Activated CD8-positive, alpha-beta memory T cell treated with anti-CD3 and anti-CD28 coated beads for 24 hours (primary cell): ENCODE measurements at places on chromosomes 12 and 14.

DNA sequence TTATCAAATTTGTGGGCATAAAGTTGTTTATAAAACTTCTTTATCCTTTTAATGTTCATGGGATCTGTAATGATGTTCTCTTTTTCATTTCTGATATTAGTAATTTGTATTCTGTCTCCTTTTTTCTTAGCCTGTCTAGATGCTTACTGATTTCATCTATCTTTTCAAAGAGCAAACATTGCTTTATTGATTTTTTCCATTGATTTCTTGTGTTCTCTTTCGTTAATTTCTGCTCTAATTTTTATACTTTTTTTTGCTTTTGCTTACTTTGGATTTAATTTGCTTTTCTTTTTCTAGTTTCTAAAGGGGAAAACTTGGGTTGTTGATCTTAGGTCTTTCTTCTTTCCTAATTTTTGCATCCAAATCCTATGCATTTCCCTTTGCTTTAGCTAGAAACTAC lies 42.5 kb downstream of the CRADD start:
- no peak for DNase-seq

DNA sequence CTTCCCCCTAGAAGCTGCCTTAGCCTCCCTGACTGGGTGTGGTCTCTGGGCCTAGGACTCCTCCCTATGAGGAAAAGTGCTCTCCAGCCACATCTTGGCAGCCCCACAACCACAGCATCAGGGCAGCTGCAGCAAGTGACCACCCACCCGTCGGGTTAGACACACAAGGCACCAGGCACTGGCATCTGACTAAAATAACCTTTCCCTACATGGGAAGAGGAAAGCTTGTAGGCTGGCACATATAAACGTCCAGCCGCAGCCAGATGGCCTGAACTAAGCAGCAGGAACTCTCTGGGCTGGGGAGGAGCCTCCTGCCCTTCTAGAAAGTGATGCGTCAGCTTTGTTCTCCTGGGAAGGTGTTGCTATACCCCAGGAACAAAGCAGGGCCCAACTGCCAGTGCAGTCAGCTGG lies 328.7 kb downstream of the DPF3 start:
- DNase-seq, result no peak

- no peak for DNase-seq
These were observed 12.8 kb downstream of the MEG3 start for GRCh38 chr14:100838493-100839314.

GRCh38 chr14:88902850-88903249 lies 78.4 kb downstream of the TTC8 start:
- no peak for DNase-seq

DNA sequence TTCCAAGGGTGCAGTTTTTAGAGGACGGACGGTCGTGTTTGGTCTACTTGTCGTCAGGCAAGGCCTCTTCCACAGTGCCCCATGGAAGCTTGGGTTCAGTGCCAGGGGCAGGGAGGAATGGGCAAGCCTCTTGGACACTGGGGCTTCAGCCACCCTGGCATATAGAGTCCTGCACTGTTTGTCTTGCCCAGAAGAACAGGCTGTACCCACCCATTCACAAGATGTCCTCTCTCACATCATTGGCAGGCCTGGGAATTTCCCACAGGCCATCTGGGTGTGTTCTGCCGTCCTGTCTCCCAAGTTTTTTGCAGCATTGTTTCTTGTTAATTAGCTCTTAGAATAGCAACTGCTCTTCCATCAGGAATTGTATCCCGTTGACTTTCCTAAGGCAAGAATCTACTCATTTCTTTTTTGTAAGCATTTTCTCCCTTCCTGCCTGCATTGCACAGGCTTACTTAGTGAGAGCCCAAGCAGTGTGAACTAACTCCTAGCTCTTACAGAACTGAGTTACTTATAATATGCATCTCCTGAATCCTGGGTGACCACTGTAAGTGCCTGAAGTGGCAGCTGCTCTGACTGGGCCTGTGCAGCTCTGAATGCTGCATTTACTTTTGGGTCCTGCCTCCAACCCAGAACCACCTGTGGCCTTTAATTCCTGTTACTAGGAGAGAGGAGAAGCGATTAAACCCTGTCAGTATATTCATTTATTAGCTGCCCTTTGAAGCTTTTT lies 149.4 kb upstream of the HIF1A start:
- DNase-seq, result no peak

DNA sequence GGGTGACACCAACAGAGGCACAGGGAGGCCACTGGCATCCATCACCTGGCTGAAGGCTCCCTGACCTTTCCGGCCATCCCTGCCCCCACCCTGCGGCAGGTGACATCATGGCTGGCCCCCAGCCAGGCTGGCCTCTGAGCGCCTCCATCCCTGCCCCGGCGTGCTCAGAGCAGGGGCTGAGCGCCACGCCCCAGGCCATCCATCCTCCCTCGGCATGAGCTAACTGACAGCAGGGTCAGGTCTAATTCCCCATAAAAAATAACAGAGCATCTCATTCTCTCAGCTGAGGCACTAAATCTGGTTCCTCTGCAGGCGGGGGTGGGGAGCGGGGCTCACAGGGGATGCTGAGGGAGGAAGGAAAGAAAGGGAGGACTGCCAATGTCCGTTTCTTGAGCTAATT lies 50.7 kb downstream of the PRIMA1 start:
- DNase-seq, result no peak

DNA sequence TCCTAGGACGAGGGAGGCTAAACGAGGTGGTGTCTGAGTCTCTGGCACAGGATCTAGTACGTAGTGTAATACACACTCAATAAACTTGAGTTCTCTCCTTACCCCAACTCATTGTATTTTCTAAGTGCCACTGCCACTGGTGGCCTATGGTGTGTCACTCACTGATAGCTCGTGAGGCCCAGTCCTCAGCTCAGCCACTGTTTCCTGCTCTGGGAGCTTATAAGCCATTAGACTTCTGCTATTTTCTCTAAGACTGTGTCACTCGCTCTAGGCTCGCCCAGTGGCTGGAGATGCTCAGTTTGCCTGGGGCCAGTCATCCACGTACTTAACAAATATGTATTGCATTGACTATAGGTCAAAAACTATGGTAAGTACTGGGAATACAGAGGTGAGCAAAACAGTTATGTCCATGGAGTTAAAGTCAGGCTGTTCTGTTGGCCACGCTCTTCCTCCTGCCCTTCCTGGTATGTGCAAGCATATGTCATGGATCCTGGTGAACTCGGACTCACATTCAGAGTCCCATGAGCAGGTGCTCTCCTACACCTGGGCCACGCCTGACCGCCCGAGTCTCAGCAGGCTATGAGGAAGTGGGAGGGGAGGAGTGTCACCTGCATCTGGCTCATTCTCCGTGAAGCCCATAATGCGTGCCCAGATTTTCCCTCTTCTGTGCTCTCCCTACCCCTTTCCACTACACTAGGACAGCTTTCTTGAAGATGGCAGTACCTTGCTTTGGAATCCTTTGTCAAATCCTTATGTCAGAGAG lies 41.6 kb downstream of the DEGS2 start:
- no peak for DNase-seq

- DNase-seq, result no peak
These were observed 44.3 kb downstream of the ELK3 start for GRCh38 chr12:96238336-96239047.

DNA sequence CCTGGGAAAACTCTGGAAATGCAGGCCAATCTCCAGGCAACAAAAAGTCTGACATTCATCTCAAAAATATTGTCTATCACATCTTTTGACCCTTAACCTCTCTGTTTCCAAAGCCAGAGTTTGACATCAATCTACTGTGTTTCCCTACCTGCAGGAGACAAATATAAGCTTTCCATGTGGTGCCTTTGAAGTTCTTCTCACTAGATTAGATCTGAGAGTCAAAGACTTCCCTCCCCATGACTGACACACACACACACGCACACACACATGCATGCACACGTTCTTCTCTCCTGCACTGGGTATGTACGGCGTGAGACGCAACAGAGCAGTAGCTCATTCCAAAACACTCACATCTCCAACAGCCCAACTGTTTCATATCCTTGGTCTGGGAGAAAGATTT lies 8.1 kb upstream of the ITPR2 start:
- DNase-seq, result no peak

- DNase-seq, result no peak
These were observed 8.0 kb downstream of the DTX1 start for GRCh38 chr12:113064395-113065125.

DNA sequence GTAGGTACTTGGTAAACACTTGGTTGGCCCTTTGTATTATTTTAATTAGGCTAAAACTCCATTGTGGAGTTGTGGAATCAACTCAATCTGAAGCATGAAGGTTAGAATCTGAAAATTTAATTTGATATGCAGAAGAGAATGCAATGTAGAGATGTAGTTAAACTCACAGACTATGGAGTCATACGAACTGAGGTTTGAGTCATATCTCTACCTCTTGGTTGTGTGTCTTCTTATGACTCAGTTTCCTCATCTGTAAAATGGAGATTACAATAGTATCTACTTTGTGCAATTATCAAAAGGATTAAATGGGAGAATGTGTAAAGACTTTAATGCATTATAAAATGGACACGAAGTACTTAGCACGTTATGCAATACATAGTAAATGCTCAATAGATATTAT lies 146.0 kb upstream of the IFNG-AS1 start:
- no peak for DNase-seq

DNA sequence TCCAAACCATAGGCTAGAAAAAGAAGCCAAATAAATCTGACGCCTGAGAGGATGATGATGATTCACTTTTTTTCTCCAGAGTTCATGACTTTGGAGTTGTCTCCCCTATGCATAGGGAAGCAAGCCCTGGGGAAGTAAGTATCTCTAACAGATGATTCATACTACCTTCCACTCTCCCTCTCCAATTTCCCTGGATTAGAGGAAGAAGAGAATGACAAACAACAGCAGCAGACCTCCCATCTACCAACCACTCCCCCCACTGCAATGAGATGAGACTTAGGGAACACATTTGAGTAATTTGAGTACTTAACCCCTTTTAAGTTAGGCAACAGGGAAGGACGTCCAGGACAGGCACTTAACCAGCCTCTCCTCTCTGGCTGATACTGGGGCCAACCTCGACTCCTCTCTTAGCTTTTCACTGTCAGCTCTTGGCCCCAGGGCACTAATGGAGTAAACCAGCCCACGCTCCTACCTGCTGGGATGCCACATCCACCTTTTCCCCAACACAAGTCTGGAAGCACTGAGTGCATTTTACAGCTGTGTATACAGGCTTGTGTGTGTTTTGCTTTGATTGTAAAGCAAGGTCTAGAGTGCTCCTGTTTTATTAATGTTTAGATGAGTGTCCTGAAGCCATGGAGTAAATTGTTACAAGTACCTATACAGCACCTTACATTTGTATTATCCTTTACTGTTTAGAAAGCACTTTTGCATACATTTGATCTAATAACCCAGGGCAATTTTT lies 180.7 kb downstream of the PHLDA1 start:
- no peak for DNase-seq

- no peak for DNase-seq
These were observed 107.0 kb downstream of the PAPLN start for GRCh38 chr14:73344319-73344718.

DNA sequence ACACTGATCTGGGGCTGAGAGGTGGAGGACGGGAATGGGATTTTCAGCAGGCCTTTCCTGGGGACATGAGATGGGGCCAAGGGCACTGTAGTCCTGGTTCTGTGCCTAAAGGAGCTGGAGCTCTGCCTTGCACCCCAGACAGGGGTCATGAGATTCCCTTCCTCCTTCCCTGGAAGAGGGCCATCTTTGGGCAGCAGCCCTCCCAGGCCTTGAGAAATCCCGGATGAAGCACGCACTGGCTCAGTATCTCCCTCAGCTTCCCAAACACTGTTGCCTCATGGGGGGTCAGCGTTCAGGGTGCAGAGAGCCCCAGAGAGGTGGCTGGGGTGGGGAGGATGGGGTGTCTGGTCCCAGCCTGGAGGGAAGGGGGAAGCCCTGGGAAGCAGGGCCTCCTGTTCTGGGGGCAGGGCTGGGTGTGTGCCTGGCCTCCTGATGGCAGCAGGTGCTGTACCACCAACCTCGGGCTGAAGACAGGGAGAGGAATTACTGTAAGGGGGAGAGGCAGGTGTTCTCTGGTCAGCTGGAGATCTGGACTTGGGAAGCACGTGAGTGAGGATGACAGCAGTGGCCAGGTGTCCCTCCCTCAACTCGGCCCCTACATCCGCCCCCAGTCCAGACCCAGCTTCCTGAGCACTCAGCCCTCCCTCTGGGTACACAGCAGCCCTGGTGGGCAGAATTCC lies 8.4 kb upstream of the NR4A1 start:
- no peak for DNase-seq

- DNase-seq, result no peak
These were observed 819.2 kb downstream of the FSCB start for GRCh38 chr14:43687921-43688320.

DNA sequence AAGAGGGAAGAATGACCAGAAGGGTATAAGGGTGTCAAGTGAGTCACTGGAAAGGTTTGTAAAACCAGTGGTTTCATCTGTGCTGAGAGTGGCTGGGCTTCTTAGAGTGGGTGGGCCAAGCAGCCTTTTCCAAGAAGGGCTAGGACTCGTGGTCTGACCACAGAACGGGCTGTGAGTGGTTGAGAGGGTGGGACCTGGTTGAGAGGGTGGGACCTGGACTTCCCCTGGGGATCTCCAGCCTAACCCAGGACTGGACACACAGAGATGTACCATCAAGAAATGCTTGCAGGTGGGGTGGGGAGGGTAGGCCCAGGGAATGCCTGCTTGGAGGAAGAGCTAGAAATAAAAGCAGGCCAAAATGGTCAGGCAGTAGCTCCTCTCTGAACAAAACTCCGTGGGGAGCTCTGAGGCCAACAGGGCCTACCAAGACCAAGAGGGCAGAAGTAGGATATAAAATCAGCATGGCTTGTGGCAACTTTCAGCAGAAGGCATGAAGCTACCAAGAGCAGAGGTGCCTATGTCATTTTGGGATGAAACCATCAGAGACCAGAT lies 140.5 kb downstream of the FOXN3 start:
- peak; percentile 89 for DNase-seq

DNA sequence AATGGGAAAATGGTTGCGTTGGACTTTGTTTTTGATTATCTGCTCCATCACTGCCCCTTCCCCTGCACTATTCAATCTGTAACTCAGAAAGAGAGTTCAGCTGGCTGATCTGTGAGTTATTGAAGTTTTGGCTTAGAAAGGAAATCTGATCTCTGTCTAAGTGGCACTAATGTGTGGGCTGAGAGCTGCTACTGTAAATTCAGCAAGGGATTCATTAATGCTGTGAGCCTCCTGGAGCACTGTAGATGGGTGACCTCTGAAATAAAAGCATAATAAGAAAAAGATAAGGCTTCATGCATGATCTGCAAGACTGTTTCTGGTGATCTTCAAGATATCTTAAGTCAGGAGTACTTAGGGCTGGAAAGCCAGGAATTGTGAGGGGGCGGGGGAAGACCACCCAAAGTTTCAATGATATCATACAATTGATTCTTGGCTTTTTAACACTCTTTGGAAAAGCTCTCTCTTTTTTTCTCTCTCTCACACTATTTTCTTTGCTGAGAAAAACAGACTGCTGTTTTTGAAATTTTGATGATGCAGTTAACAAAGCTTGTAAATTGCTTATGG lies 101.1 kb downstream of the C12orf75 start:
- no peak for DNase-seq

- peak; percentile 60 for DNase-seq
These were observed 26.2 kb upstream of the CHPT1 start for GRCh38 chr12:101671157-101671791.

- no peak for DNase-seq
These were observed 21.9 kb upstream of the EEA1 start for GRCh38 chr12:92951006-92951405.

- DNase-seq, result no peak
These were observed 53.1 kb downstream of the CNTN1 start for GRCh38 chr12:40745386-40745785.
